Fibroblast of skin of abdomen (primary cell): ENCODE measurements at places on chromosomes 11 and 22.

- peak; percentile 25 for DNase-seq
Observed at GRCh38 chr11:42596576-42597145, 715.1 kb upstream of the API5 start.

DNA sequence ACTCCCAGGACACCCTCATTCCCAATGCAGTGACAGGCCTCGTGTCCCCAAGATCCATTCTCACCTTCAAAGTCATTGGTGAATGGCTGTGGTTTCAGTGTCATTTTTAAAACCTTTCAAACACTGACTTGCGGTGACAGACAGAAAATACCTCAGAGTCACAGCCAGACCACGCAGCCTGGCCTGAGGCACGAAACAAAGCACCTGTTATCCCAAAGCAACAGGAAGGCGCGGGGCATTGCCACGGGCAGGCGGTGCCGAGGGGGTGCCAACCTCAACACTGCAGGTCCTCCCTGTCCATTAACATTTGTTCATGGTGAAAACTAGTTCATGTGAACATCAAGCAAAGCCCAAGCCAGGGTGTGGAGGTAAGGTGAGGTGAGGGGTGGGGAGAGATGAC, 38.2 kb downstream of the RPUSD4 start:
- DNase-seq = no peak

DNA sequence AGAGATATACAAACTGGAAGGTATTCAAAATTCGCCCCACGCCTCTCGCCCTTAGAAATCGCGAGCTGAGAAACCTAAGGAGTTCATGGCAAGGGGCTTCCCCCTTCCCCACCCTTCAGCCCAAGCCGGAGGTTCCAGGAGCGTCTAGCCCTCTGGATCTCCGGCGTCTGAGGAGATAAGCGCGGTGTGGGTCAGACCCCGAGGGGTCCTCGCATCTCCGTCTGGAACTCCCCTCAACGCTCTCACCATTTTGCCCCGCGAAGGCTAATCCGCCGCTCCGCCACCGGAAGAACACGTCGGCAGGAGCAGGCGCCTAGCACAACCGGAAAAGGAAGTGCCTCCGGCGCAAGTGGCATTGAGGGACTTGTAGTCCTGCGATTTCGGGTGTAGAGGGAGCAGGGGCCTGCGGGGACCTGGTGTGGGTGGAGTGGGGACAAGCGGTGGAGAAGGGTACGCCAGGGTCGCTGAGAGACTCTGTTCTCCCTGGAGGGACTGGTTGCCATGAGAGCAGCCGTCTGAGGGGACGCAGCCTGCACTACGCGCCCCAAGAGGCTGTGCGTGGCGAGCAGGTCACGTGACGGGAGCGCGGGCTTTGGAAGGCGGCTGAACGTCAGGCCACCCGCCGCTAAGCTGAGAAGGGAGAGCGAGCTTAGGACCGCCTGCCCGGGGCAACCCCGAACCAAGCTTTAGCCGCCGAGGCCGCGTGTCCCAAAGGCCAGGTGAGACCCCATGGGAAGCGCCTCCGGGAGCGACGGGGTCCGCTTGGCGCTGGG, at the start of the genes FEN1 and TMEM258:
TSS of gene FEN1 (plus strand) at position 602 of the 773 bp plus-strand sequence. CDS start 2,451 bp downstream, outside the sequence.
TSS of gene TMEM258 (minus strand) at position 290 of the 773 bp plus-strand sequence. CDS start at position 249, 41 bp downstream.
- DNase-seq = peak; percentile 92

GRCh38 chr11:24132471-24132870, 364.4 kb upstream of the LUZP2 start:
- no peak for DNase-seq

DNA sequence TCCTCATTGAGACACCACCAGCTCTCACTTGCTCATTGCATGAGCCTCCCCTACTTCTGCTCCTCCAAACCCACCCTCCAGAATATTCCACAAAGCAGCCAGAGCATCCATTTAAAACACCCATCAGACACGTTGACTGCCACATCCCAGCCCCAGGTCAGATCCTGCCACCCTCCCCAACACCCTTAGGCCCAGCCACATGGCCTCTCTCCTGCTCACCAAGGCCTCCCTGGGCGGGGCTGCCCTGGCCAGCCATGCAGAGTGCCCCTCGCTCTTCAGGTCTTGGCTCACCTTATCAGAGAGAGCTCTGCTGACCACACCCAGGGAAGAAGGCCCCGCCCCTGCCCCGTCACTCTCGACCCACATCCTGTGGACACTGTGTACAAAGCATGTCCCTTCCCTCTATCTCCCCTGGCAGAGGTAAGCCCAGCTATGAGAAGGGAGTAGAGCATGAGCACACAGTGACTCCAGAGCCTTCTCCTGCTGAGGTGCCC, 106.8 kb downstream of the MICAL3 start:
- no peak for DNase-seq

DNA sequence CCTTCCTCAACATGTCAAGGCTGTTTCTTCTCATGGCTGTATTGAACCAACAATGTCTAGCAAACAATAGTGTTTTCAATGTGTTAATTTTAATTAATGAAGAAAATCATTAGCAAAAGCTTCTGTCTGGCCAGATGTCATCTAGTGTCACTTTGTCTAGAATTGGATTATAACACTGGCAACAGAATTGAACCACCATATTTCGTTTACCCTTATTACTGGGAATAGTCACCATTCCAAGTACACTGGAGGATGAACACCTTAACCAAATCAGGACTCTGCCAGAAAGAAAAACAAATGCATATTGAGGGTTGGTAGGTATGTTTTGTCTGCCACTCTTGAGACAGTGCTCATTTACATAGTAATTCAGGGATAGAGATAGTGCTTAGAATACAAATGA, 146.2 kb downstream of the LRRC4C start:
- no peak for DNase-seq

GRCh38 chr22:45583504-45583903, 80.8 kb downstream of the FBLN1 start:
- no peak for DNase-seq

- DNase-seq = peak; percentile 46
Observed at GRCh38 chr22:30309951-30310741, 16.6 kb downstream of the TBC1D10A start.

DNA sequence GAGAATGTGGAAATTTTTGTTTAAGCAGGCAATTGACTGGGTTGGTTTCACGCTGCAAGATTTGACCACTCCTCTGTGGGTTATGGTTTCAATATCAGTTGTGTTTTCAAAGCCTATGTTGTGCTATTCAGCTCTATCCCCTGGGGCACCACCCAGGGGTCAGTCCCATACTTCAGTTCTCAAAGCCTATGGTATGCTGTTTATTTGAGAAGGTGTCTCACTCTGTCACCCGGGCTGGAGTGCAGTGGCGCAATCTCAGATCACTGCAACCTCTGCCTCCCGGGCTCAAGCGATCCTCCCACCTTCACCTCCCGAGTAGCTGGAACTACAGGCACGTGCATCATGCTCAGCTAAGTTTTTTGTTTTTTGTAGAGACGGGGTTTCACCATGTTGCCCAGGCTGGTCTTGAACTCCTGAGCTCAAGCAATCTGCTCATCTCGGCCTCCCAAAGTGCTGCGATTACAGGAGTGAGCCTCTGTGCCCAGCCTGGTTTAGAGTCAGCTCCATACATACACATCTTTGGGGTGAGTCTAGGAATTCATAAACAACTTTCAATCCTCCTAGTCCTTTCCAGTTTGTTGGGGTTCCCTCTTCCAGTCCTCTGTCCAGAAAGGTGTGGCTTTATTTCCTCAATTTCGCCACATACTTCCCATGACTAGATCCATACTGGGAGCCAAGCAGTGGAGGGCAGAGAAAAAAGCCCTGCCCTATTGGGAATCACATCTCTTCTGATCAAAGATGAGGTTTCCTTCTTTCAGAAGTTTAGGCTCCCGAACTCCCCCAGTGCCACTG, 35.0 kb upstream of the MAPK1 start:
- no peak for DNase-seq

DNA sequence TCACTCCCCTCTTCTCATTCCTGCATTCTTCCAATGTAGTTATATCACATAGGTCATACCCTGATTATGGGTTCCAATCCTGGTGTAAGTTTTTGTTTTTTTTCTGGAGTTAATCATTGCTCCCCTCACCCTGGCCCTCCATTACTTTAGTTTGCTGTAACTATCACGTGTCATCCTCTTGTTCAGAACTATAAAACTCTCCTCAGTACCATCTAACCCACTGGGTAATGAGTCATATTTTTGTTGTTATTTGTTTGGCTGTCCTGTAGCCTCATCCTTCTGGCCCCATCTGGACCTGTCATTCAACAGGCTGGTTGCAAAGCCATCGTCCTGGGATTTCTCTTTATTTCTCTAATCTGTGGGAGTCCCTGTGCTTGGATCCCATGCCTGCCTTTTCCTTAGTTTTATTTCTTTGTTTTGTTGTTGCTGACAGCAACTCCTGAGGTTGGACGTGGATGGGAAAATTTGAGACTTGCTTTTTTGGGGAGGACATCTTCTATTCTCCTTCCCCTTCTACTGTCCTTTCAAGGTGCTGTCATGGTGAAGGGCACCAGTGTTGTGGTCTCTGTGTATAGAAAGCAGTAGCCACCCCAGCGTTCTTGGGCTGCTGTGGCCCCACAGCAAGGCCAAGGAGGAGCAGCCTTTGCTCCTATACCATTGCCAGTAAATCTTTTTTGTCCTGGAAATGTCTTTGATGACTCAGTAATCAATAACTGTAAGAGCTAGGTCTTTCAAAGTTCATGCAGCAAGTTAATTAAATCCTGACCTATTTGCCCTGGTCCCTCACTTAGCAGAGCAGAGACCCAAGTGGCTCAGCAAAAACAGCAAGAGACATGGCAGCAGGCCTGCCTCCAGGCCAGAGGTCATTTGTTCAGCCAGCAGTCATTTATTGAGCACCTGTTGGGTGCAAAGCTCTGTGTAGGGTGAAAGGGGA, 82.5 kb downstream of the C22orf31 start:
- DNase-seq = no peak

DNA sequence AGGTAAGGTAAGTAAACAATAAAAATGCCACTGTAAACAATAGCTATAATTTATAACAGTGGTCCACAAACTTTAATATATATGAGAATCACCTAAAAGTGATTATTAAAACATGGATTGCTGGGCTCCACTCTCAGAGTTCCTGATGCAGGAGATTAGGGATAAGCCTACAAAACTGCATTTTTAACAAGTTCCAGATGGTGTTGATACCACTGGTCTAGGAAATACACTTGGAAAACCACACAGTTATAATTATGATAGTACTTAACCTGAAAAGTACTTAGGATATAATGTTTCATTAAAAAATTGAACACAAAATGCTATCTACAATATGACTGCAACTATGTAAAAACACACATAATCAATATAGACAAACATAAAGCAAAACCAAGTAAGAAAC, 20.4 kb downstream of the FCHSD2 start:
- peak; percentile 42 for DNase-seq

DNA sequence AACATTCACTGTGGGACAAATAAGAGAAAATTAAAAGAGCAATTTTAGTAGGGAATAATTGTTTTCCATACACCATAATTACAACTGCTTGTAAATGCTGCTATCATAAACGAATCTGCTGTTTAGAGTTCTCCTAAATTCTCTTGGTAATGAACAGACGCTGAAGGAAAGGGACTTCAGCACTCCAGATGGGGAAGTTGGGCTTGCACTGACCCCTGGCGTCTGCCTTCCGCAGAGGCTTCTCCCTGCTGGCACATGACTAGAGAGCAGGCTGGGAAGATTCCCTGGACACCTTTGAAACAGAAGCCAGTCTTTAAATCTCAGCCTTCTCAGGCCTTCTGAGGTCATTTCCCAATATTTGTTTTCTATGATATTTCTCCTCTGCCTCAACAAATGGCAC, 84.1 kb downstream of the NXPE2 start:
- peak; percentile 60 for DNase-seq

DNA sequence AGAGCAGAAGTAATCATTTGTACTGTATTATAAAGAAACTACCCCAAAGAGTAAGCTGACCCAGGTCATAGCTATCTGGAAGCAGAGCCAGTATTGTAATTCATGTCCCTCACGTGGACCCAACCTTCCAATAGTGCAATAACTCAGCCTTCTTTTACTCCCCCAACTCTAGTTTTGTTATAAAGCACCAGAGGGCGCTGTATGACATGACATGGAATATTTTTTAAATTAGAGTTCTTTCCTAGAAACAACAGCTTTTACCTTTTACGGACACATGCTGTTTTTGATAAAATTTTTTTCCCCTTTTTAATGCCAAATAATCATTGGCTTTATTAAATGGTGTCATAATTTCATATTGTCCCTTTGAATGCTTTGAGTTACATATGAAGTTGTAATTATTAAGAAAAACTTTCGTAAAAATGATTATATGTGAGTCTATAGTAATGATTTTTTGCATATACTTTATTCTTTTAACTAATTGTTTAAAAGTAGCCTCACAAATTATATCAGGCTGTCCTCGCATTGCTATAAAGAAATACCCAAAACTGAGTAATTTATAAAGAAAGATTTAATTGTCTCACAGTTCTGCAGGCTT, 76.9 kb downstream of the DKK3 start:
- peak; percentile 67 for DNase-seq

DNA sequence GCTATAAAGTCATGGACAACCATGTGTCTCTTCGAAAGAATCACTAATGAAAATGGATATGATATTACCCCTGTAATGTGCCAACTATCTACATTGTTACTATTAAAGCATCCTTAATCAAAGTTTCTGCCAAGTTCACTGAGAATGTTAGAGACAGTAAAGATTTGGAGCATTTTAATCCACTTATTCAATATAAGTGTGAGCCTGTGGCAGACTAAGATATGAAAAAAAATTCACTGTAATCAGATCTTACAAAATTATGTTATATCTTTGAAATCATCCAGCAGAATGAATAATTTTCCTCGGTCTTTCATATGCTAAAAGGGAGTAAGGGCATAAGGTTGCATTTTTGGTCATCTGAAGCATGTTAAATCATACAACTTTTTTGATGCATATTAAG, 49.9 kb downstream of the MAML2 start:
- DNase-seq = no peak

DNA sequence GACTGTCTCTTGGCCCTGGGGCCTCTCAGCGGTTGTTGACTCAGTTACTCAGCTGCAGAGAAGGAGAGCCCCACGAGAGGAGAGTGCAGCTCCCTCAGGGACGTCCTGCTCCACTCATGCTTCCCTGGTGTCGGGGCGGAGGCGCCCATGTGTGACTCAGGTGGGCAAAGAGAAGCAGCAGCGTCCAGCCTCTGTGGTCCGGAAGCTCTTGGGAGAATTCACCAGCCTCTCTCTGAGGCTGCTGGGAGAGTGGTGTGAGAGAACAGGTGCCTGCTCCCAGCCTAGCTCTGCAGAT, 25.7 kb downstream of the GLB1L2 start:
- no peak for DNase-seq
